Mucosa of descending colon (tissue), 3 donors: ENCODE measurements at places on chromosomes 2 and 18.

- DNase-seq: no peak
These were observed 18.0 kb downstream of the NMUR1 start for GRCh38 chr2:231512222-231512621.

DNA sequence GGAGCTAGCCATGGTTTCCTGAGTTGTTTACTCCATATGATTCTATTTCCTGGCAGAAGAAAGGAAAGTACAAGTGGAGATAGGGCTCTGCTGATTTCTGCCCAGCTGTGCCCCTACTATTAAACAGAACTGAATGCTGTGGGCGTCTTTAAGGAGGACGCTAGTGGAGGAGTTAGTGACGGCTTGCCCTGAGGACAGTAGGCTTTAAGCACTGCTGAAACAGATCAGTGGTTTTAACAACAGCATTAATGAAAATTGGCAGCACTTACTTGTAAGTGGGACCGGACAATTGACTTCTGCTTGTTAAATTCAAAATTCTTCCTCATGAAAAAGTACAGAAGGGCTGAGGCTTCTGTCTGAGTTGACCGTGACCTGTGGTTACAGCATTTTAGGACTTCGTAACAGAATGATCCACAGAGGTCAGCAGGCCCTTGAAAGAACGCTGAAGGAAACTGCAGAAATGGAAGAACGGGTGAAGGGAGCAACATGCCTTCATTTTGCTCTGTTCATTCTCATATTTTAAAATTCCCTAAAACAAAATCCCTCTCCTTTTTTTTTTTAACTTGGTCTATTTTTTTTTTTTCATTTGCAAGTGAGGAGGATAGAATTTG is 80.6 kb upstream of the CCDC195 start:
- no peak for DNase-seq

DNA sequence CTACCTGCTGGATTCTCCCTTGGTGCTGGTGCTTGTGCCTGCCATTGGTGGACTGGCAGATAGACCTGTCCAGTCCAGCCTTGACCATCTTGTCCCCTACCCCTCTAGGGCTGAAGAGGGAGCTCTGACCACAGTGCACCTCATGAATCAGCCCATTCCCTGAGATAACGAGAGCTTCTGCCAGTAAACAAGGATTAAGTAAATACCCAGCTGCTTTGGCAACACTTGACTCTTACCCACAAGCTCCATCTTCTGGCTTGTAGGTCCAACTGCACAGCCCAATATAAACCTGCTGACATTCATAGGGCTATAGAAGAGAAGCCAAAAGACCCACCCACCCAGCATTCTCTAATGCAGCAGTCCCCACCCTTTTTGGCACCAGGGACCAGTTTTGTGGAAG is 186.4 kb downstream of the PIK3C3 start:
- DNase-seq: no peak

- no peak for DNase-seq
These were observed 160.9 kb downstream of the ZEB2 start for GRCh38 chr2:144358979-144359541.

DNA sequence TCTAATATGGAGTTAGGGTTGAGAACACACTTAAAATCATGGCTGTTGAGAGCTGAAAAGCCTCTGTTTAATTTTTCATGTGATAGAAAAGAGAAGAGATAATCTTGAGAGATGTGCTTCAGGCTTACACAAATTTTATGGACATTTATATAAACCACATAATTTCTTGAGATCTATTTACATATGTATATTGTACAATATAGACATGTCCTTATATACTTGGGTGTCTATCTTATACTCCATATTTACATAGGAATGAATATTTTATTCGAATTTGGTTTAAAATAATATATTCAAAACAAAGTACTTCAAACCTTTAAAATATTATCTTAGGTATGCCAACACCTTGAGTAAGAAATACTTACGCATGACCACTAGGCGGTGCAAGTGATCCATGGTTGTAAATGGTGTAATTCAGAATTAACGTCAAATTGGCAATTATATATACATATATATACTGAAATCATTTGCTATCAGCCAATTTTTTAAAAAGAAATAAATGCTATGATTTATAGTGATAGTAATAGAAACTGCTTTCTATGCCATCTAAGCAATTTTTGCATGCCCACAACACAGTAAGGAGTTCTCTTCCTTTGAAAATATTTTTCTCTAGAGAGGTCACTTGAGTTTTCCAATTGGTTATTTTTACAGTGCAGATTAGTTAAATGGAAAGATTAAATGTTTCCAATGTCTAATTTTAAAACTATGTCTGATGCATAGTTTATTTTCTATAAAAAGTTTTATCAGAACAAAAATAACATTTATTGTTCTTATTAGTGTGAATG is 37.6 kb upstream of the SPAG16 start:
- no peak for DNase-seq
